ENCODE measurements at places on chromosomes 2 and 18.

DNA sequence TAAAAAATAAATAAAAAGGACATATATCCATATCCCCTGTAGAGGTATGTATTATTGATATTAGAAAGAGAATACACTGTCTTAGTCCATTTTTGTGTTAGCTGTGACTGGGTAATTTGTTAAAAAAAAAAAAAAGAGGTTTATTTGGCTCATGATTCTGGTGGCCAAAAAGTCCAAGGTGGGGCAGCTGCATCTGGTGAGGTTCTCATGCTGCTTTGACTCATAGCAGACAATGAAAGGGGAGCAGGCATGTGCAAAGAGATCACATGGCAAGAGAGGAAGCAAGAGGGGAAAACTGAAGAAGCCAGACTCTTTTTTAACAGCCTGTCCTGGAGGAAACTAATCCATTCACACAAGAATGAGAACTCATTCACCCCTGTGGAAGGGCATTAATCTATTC is 101.6 kb upstream of the MAP4K3 start:
- DNase-seq, result no peak

DNA sequence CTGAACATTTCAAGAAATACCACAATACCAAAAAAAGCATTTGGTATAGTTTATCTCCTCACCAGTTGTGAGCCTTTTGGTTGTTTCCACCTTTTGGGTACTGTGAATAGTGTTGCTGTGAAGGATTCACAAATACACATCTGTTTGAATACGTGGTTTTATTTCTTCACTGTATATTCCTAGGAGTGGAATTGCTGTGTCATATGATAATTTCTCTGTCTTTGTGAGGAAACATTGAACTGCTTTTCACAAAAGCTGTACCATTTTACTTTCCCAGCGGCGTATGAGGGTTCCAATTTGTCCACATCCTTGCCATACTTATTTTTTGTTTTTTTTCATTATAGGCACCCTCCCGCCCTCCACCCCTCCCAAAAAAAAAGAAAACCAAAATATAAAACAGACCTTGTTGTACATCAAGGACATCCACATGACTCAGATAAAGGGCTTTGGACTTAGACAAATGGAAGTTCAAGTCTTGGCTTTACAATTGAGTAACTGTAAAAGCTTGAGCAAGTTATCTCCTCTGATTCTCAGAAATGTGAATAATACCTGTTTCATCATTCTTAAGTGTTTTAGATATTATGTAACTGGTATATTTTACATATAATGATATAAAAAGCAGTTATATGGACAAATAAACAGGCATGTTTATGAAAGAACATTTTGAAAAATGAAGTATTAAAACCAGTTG is 19.0 kb downstream of the UBE2E3 start:
- no peak for DNase-seq

- no peak for DNase-seq
These were observed 17.6 kb downstream of the MYL12B start for GRCh38 chr18:3279201-3280185.

- no peak for DNase-seq
These were observed 128.8 kb upstream of the TRIB2 start for GRCh38 chr2:12587729-12588522.

GRCh38 chr2:121273116-121273515 is 11.9 kb downstream of the TFCP2L1 start:
- DNase-seq, result no peak

- no peak for DNase-seq
These were observed 119.2 kb upstream of the ACVR1C start for GRCh38 chr2:157747695-157748370.

- peak; percentile 27 for DNase-seq
These were observed 34.2 kb downstream of the CERS6 start for GRCh38 chr2:168490015-168490874.

DNA sequence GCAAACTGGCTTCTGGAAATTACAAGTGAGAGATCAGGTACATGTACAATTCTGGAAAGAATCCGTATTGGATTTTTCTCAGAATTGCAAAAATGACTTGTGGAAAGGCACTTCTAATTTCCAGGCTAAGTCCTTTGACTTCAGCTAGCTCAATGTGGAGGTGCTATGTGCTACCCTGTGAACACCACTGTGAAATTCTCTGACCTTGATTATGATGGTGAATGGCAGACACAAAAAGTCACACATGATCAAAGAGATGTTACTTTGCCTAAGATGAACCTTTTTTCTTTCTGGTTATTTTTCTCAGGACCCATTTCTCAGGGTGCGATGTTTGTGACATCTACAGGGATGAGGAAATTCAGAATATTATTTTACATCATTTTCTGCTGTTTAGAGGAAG is 856.6 kb upstream of the VRK2 start:
- no peak for DNase-seq

DNA sequence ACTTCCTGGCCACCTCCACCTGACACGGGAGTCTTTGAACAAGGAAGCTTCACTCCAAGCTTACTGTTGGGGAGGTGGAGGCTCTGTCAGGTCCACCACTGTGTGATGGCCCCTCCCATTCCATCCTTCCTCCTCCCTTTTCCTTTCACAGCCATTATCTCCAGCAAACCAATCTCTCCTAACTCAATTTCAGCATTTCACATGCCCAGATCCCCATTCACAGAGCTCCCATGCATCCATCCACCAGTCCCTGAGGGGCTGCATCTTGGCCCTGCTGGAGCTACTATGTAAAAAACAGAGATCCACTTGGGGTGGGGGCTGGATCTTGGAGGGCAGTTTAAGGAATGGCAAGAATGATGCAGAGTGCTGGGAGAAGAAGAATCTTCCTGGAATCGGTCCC is 129.0 kb upstream of the COPS8 start:
- DNase-seq, result no peak

GRCh38 chr2:177758591-177759371 is 313.8 kb downstream of the PDE11A start:
- DNase-seq, result no peak

DNA sequence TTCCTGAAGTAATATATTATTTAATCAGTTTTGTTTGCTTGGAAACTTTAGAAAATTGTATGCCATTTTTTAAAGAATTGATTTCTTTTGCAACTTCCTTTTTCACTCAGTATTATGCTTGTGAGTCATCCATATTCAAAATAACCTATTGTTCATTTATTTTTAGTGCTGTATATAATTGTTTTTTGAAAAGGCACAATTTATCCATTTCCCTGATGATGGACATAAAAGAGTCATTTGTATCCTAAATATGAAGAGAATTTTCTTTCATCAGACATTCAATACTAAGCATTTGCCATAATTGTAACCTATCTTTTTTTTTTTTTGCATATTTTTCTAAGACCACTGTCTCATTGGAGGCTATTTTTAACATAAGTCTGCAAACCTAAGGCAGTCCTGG is 134.1 kb upstream of the SERPINE2 start:
- no peak for DNase-seq

DNA sequence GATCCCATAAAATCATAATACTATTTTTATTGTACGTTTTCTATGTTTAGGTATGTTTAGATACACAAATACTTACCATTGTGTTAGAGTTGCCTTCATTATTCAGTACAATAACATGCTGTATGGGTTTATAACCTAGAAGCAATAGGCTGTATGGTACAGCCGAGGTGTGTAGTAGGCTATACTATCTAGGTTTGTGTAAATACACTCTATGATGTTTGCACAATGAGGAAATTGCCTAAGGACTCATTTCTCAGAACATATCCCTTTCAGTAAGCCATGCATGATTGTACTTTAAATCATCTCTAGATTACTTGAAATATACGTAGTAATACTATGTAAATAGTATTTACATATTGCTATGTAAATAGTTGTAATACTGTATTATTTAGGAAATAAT is 156.7 kb downstream of the CDCA7 start:
- DNase-seq, result no peak

DNA sequence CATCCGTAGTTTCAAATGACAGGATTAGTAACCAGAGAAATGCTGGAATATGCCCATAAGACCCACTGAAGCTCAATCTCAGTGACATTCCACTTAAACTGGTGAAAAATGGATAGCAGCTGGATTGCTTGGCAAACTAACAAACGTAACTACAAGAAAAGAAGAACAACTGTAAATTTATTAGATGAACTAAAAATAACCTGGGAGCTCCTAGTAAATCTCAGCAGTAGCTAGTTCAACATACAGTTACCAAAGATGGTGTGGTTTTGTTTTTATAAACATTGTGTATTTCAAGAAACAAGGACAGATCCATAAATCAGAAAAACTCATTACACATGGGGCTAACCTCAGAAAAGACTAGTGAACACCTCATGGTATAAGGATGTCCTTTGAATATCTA is 531.9 kb downstream of the XIRP2 start:
- no peak for DNase-seq

- no peak for DNase-seq
These were observed 90.9 kb upstream of the STK39 start for GRCh38 chr2:168338292-168338691.

All from stimulated activated CD4-positive, alpha-beta T cell treated with anti-CD3 and anti-CD28 coated beads, Interleukin-4, amount 100 ng/mL, for 4 hours (primary cell).